Lung (tissue), 17 donors: ENCODE measurements at places on chromosomes 3 and 15. TPM values are rescaled to one million over a fixed set of nuclear protein-coding genes. Genes with fewer than 3 reads are reported as not detected.

DNA sequence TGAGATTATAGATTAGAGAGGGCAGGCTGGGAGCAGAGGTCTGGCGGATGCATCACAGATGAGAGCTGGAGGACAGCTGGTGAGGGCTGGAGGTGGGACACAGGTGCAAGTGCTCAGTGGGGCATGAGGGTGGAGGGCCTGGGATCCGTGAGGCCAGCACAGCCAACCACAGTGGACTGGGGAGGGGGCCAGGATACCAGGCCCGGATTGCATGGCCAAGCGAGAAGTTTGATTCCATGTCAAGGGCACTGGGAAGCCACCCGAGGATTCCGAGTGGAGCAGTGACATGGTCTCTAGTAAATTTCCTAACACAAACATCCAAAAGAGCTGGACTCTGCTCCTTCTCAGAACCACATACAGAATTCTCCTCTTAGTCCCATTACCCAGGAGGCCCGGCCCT lies 44.0 kb upstream of the SLC41A3 start:
- no peak for DNase-seq

- no peak for DNase-seq
Measured at GRCh38 chr15:61087573-61087972, 141.5 kb downstream of the RORA start.

- peak; percentile 68 for DNase-seq
Measured at GRCh38 chr3:46934498-46935167, 41.9 kb downstream of the CCDC12 start.

Gene CCNDBP1
- 50.6 TPM for total RNA-seq
